ENCODE measurements at places on chromosomes 13 and 19.

DNA sequence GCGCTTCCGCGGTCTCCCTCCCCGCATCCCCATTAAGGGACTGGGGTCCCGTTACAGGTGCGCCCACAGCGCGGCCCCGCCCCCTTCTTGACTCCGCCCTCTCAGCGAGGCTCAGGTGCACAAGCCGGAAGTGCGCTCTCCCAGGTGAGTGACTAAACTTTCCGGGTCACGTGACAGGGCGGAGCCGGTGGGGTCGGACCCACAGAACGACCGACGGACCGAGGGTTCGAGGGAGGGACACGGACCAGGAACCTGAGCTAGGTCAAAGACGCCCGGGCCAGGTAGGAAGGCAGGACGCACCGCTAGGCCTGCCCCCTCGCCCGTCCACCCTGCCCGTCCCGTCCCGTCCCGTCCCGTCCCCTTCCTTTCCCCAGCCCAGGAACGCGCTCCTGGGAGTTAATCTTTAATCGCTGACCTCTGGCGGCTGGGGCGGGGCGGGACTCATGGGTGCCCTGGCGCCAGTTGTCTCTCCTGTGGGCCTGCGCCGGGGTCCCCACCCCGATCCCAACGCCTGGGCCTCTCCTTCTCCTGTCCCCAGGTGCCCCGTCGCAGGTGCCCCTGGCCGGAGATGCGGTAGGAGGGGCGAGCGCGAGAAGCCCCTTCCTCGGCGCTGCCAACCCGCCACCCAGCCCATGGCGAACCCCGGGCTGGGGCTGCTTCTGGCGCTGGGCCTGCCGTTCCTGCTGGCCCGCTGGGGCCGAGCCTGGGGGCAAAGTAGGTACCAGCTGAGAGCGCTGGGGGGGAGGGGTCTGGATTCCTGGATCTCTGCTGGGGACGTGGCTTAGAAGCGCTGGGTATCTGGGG is at the start of gene CRB3:
Gene CRB3 (plus strand): TSS at position 202 of the 804 bp plus-strand sequence. CDS start 431 bp downstream, at position 633.
- DNase-seq: peak; percentile 52

- DNase-seq: no peak
Observed at GRCh38 chr13:88339271-88339741, 668.1 kb downstream of the SLITRK5 start.

DNA sequence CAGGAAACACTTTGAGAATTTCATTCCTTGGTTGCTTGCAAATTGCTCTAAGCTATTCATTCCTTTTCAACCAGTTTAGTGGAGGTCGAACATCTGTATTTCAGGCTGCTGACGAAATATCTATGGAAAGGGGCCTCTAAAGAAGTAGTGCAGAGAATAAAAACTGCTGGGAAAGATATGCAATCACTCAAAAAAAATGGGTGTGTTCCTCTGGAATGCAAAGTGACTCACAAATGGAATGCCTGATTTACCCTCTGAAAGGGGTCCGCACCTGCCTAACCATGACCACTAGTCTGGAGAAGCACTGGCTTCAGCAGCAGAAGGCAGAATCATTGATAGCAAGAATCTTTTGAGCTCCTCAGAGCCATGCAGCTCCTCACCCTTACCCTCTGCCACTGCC is 129.4 kb downstream of the PCDH9 start:
- DNase-seq: no peak

DNA sequence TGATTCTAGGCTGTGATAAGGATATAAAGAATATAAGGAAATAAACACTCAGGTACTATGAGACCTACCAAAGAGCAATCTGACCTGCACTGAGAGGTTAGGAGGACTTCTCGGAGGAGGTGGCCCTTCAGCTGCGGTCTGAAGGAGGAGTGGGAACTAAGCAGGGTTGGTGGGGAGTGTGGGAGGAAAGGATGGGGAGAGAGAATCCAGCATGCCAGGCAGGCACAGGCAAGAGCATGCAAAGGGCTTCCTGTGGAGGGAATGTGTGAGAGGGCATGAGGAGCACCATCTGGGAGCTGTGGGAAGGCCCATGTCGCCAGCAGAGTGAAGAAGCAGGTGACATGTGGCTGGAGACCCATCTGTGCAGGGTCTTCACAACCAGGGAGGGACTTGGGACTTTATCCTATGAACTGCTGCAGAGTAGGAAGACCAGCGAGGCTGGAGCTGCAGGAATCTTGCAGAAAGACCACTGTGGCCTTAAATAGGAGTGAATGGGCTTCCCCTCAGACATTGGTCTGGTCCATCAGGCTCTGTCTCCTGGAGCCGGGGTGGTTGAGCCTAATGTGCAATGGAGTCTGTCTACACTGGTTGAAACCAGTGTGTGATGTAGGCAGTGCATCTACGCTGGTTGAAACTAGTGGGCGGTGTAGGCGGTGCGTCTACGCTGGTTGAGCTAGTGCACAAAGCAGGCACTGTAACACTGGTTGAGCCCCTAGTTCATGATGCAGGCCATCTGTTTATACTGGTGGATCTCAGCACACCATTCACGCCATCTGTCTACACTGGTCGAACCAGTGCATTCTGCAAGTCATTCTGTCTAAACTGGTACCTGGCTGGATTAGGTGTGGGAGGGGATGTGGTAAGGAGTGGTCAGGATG is 6.4 kb downstream of the CHST8 start:
- no peak for DNase-seq

DNA sequence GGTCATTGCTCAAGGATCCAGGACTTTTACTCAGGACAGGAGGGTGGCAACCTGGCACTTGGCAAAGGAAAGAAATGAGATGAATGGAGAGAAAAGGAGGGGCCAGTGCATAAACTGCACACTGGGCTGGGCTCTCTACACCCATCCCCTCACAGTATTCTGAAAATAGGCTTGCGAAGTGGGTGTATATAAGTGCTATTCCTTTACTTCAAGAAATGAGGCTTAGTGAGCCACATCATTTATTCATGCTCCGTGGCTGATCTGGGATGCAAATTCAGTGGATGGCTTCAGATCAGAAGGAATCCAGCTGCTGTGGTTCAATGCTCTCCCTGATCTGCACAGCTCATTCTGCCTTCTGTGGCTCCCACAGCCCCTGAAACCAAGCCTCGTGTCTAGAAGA is 297.7 kb downstream of the UQCRFS1 start:
- DNase-seq: no peak

- DNase-seq: no peak
Observed at GRCh38 chr19:1822210-1822609, 10.1 kb upstream of the ATP8B3 start.

- DNase-seq: peak; percentile 12
Observed at GRCh38 chr13:51887468-51887867, 25.7 kb downstream of the CCDC70 start.

GRCh38 chr13:99996381-99996973 is 14.9 kb downstream of the ZIC2 start:
- peak; percentile 73 for DNase-seq

DNA sequence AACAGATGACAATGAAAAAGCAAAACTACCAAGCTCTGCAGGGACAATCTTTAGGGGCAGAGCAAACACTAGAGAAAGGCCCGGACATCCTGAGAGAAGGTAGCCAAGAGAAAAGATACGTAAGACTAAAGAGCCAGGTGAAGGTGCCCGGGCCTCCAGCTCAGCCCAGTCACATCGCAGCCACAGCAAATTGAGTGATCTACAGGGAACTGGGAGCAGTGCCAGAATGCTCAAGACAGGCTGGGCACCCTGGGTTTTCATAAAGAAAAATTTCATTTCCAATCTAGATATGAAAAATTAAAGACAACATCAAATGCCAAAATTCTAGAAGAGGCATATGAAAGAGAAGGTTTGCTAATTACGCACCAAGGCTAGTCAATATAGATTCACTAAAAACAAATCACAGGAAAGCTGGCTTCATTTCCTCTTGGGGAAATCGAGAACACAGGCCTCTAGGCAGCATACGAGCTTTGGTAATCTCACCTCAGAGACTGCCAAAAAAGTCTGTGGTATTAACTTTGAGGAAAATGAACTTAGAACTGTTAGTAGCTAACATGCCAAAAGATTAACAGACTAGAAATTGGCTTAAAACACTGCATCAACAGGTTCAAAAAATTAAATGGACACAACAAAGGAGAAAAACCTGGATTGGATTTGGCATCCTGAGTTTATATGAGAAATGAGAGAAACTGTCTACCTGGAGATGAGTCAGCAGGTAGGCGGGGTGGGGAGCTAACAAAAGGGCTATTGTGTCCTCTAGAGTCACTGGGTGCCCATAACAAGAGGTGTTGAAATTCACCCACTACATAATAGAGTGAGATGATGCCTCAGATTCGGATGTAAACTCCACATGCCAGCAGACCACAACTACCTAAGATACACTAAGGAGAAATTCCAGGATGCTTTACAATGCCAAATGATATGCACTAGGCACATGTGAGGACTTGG is 6.6 kb downstream of the ANKRD10 start:
- DNase-seq: no peak

GRCh38 chr13:41402691-41403511 is 54.4 kb upstream of the RGCC start:
- DNase-seq: no peak

GRCh38 chr19:57512845-57513244 is 13.1 kb downstream of the ZNF773 start:
- DNase-seq: peak; percentile 5

- DNase-seq: no peak
Observed at GRCh38 chr13:109249780-109250528, 536.4 kb downstream of the IRS2 start.

DNA sequence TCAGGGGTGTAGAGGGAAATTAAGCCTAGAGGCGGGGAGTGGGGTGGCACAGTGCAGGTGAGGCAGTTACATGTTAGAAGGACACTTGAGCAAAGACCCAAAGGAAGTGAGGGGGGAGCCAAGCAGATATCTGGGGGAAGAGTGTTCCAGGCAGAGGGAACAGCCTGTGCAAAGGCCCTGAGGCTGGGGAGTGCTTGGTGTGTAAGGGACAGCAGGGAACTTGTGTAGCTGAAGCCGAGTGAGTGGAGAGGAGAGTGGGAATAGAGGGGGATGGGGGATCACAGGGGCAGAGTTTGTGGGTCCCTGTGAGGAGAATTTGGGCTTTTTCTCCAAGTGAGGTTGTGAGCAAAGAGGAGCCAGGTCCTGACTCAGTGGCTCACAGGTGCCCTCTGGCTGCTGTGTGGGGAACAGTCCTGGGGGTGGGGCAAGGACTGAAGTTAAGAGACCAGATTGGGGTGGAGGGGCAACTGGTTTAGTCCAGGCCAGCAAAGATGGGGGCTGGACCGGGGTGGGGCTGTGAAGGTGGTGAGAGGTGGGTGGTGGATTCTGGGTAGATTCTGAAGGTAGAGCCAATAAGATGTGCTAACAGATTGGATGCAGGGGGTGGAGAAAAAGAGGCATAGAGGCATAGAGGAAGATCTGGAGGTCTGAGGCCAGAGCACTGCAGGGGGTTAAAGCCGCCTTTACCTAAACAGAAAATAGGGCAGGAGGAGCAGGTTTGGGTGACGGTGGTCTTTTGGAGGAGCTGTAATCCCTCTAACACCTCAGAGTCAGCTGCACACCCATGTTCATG is 75.3 kb downstream of the CACNA1A start:
- DNase-seq: no peak

GRCh38 chr13:113602291-113602988 is 17.9 kb downstream of the TFDP1 start:
- no peak for DNase-seq

- no peak for DNase-seq
Observed at GRCh38 chr13:73531014-73531413, 472.2 kb downstream of the KLF5 start.

DNA sequence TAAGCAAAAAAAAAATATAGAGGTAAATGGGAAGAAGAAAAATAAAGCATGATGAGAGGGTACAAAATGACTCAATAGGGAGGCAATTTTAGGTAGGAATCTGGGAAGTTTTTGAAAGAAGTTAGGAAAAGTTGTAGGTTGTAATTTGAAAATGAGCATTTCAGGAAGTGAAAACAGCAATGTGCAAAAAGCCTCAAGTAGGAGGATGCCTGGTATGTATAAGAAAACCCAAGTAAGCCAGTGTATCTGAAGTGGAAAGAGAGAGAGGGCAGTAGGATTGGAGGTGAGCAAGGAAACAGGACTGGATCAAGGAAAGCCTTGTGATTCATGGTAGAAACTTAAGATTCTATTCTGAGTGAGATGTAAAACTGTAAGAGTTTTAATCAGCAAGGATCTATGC is 121.6 kb upstream of the SPRY2 start:
- DNase-seq: no peak
